SK-N-SH (cell line): ENCODE measurements at places on chromosomes 13 and 19. TPM values are rescaled to one million over a fixed set of nuclear protein-coding genes. Genes with fewer than 3 reads are reported as not detected.

Gene IGLON5
- 0.36 and 0.60 TPM in 2 replicates for polyA plus RNA-seq

DNA sequence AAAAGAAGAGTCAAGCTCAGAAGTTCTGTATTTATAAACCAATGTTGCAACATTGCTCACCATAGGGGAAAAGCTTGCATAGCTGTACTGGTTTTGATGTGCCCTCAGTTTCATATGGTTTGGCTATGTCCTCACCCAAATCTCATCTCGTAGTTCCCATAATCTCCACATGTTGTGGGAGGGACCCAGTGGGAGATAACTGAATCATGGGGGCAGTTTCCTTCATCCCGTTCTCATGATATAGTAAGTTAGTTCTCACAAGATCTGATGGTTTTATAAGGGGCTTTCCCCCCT is 73.9 kb downstream of the TNFRSF19 start:
- no peak for DNase-seq
- H3K4me1 ChIP-seq = 0 out of 2 replicates have a peak, but pooled peaks cover 2% of the 10 kb centered on the region
- H3K27ac ChIP-seq = no peak overlapping the region
- no peaks in the 10 kb centered on the region for H3K36me3 ChIP-seq
- no peaks in the 10 kb centered on the region for H3K27me3 ChIP-seq
- H3K4me3 ChIP-seq = no peak overlapping the region

Gene FCHO1
- polyA plus RNA-seq = 0.19 and 0.71 TPM in 2 replicates

Gene CD79A
- 0.20 and 0.31 TPM in 2 replicates for polyA plus RNA-seq

DNA sequence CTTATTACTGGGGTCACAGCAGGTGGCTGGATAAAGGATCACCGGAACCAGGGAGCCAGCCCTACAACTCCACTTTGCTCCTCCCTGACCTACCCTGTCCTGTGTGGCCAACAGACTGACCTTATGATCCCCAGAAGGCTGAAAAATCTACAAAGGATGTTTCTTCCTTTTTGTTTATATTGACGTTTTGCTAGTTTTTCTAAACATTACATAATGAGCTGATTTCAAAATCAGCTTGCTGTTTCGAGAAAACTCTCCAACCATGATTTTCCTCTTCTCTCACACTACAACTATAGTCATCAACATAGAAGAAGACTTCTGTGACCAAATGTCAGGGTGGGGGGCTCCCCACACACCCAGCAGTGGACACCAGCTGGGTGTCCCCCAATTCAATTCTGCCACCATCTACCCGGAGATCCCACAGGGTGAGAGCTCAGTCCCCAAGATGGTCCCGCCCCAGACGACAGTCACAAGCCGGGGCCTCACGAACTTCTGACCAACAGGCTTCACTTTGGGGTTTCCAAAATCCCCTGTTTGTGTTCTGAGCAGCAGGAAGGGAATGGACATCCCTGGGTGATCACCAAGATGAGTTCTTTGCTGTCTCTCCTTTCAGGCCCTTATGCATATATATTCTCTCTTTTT is 35.0 kb downstream of the ZNF536 start:
- no peaks in the 10 kb centered on the region for H3K27me3 ChIP-seq
- DNase-seq = no peak

DNA sequence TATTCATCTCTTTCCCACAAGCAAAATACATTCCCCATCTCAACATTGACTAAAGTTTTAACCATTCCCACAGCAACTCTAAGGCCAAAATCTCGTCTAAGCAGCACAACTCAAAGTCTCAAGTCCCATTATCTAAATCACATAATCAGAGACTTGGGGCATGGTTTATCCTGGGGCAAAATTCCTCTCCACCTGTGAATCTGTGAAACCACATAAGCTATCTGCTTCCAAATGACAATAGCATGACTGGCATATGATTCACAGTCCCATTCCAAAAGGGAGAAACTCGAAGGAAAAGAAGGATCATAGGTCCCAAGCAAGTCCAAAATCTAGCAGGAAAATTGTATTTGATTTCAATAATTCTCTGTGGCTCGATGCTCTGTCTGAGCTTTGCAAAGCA is 73.0 kb downstream of the ANKRD10 start:
- H3K4me3 ChIP-seq = no peak overlapping the region
- DNase-seq = no peak
- no peaks in the 10 kb centered on the region; the same call in 1 of the 2 replicates for H3K27me3 ChIP-seq
- H3K27ac ChIP-seq = no peak overlapping the region
- no peaks in the 10 kb centered on the region for H3K4me1 ChIP-seq

- no peak overlapping the region for H3K4me3 ChIP-seq
- DNase-seq = no peak
- H3K27me3 ChIP-seq = no peaks in the 10 kb centered on the region
- H3K4me1 ChIP-seq = peaks cover 18% of the 10 kb centered on the region
Observed at GRCh38 chr13:102040812-102041211, 361.0 kb downstream of the FGF14 start.

Gene PSG7
- polyA plus RNA-seq = 0.05 TPM in 1 of 2 replicates, not detected in the other

- H3K27me3 ChIP-seq = no peaks in the 10 kb centered on the region
- H3K36me3 ChIP-seq = no peaks in the 10 kb centered on the region
- H3K4me1 ChIP-seq = no peaks in the 10 kb centered on the region
- no peak for DNase-seq
Observed at GRCh38 chr13:113736258-113736731, 22.7 kb upstream of the TMEM255B start.

- no peak overlapping the region for H3K27ac ChIP-seq
- no peak for DNase-seq
- H3K36me3 ChIP-seq = no peaks in the 10 kb centered on the region
- no peak overlapping the region for H3K4me3 ChIP-seq
- H3K27me3 ChIP-seq = no peaks in the 10 kb centered on the region
Observed at GRCh38 chr13:89740994-89741685, 1606.3 kb upstream of the MIR17HG start.

DNA sequence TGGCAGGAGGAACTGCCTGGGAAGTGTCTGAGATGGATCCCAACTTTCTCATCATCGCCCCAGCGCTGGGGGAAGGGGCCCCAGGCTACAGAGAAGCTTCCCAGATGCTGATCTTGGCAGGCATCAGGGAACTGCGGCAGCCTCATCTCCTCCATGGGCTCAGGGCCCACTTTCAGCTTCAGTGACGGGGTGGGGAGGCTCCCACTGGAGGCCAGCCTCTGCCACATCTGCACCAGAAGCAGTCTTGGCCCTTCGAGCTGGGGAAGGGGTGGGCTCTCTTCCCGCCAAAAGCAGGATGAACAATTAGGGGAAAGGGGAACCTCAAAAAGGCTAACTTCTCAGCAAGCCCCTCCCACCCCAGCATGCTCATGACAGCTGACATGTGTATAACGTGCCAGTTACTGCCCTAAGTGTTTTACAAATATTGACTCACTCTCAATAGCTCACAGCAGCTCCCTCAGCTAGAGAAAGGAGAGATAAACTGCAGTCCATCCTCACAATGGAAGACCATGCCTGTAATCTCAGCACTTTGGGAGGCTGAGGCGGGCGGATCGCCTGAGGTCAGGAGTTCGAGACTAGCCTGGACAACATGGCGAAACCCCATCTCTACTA is 7.1 kb upstream of the S1PR2 start:
- H3K4me1 ChIP-seq = peaks cover 6% of the 10 kb centered on the region; the same call in 1 of the 2 replicates
- no peak overlapping the region for H3K27ac ChIP-seq
- DNase-seq = no peak
- no peaks in the 10 kb centered on the region for H3K36me3 ChIP-seq
- H3K4me3 ChIP-seq = no peak overlapping the region
- H3K27me3 ChIP-seq = no peaks in the 10 kb centered on the region

Gene SIGLEC9
- not detected in 2 replicates for polyA plus RNA-seq

Gene SIGLEC8
- polyA plus RNA-seq = not detected in 2 replicates

GRCh38 chr13:72120632-72121031 is 253.6 kb upstream of the DACH1 start:
- H3K36me3 ChIP-seq = no peaks in the 10 kb centered on the region
- no peak overlapping the region for H3K27ac ChIP-seq
- no peaks in the 10 kb centered on the region for H3K27me3 ChIP-seq
- no peak overlapping the region for H3K4me3 ChIP-seq
- no peaks in the 10 kb centered on the region; the same call in 1 of the 2 replicates for H3K4me1 ChIP-seq
